ENCODE measurements at places on chromosomes 1 and 21. TPM values are rescaled to one million over a fixed set of nuclear protein-coding genes. Genes with fewer than 3 reads are reported as not detected.

DNA sequence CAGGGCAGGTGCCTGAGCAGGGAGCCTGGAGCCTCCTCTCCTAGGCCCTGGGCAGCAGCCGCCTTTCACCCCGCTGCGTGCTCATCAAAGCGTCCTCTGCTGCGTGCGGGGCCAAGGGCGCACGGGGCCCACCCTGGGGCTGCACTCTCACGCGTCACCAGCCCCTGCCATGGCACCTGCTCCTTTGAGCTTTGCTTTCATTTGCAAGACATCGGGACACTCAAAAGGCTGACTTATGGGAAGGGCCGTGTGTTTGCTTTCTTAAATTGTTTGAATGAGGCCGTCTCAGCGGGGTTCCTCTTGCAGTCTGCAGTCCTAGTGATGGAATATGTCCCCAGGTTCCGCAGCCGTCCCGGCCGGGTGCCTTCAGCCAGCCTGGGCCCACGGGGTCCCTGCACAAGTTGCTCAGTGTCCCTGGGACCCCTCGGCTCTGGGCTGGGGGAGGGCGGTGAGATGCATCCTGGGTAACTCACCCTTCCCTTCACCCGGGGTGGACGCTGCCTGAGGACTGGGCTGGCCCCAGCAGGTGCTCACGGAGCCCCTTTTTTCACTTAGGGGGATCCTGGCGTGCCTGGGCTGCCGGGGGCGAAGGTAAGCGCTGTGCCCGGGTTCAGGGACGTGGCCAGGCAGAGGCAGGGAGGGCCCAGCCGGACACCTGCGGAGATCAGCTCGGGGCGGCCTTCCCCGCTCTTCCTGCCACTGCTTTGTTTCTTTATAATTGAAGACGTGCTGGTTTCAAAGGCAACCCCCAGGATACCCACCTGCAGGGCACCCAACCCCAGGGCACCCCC lies 53.1 kb downstream of the SLC19A1 start:
- DNase-seq, result no peak

DNA sequence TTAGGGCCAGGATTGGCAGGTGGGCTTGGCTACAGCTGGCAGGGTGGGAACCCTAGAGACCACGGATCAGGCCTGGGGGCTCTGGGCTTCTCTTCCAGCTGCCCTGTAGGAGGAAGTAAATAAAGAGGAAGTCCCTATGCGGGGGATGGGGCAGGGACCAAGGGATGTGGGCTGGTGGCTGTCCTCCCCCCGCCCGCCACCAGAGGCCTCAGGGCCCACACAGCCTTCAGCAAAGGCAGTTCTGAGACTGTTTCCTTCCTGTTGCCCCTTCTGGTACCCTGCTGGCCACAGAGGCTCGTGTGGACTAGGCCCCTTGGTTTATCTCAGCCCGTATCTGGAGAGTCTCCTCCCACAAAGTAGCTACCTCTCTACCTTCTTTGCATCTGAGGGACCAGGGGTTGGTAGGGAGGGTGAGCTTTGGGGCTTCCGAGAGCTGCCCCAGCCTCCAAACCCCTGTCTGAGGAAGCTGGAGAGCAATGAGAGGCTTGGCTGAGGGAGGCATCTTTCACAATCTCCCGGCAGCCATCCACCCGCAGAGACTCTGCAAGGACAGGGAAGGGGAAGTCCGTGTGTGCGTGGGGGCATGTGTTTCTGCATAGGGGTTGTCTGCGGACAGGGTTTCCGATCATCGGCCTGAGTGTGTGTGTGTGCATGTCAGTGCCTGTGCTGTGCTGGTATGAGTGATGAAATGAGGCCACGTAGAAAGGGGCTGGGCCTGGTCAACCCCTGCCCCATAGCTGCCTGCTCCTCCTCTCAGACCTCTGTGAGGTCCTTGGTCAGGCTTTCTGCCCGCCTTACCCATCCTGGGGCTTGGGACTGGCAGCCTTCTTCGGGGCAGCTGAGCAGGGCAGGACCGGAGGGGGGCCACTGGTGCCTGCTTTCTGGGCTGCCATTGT lies 12.5 kb downstream of the RPS6KA1 start:
- DNase-seq, result no peak

DNA sequence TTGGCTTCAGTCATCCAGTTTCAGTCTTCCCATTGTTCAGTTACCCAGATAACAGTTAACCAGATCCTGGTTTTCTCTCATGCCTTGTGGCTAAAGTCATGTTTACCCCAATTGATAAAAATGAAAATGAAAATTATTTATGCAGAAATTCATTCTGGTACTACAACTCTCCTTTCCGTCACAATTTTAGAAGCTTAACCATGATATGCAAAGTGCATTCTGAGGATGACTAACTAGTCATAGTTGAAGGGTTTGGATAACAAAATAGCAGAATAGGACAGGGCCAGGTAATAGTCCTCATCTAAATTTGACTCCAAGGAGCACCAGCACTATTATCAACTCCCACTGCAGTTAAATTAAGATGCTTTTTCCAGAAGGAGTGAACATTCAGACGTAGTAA lies 94.7 kb downstream of the NTMT2 start:
- no peak for DNase-seq

DNASE2B gene
- total RNA-seq, result not detected

GRCh38 chr1:12112711-12113161 lies 49.6 kb downstream of the TNFRSF8 start:
- no peak for DNase-seq

Measured in Panc1 (cell line).